Stimulated activated CD4-positive, alpha-beta T cell treated with anti-CD3 and anti-CD28 coated beads, Interleukin-1b, Interleukin-23, amount 100 ng/mL, for 48 hours (primary cell): ENCODE measurements at places on chromosomes 2 and 18.

- DNase-seq = no peak
Measured at GRCh38 chr2:26901326-26902183, 53.6 kb downstream of the DPYSL5 start.

DNA sequence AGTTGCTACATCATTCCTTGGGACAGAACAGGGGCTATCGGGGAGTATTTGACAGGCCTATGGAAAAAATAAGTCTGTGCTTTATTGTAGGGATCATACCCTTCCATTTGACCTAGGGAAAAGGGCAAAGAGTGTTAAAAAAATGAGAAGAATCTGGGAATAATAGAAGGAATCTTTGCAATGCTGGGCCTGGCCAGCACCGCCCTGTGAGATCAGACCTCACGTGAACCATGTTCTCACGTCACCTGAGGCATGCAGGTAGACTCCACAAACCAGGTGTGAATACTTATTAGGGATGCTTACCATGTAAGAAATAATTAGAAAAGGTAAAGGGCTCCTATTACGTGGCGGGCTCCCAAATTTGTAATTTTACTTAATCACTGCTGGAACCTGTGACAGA, 177.5 kb upstream of the GATA6 start:
- DNase-seq = no peak

GRCh38 chr18:46155641-46156051, 51.5 kb downstream of the HAUS1 start:
- DNase-seq = peak; percentile 47

DNA sequence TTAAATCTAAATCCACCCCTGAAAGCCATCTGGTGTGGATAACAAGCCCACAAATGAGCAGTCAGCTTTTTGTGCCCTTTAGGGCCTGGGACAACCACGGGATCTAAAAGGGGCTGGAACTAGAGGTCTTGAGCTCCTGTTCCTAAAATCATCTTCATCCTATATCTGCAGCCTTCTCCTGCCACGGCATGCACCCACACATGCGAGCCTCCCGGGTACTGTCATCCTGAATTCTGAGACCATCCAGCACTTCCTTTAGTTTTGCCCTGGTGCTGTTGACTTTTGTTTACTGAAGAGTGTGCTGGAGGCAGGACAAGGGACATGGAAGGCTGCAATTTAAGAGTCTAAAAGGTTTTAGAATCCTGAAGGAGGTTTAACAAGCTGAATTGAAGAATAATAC, 183.2 kb downstream of the FAM210A start:
- DNase-seq = no peak

DNA sequence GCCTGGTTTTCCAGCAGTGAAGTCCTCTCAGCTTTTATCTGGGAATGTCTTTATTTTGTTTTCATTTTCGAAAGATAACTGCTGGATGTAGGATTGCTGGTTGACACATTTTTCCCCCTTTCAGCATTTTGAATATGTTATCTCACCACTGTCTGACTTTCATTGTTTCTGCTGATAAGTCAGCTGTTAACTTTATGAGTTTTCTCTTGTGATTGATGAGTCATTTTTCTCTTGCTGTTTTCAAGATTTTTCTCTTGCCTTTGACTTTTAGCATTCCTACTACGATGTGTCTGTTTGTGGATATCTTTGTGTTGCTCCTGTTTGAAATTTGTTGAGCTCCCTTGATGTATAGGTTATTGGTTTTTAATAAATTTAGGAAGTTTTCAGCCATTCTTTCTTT, 85.5 kb downstream of the AGPS start:
- DNase-seq = no peak

DNA sequence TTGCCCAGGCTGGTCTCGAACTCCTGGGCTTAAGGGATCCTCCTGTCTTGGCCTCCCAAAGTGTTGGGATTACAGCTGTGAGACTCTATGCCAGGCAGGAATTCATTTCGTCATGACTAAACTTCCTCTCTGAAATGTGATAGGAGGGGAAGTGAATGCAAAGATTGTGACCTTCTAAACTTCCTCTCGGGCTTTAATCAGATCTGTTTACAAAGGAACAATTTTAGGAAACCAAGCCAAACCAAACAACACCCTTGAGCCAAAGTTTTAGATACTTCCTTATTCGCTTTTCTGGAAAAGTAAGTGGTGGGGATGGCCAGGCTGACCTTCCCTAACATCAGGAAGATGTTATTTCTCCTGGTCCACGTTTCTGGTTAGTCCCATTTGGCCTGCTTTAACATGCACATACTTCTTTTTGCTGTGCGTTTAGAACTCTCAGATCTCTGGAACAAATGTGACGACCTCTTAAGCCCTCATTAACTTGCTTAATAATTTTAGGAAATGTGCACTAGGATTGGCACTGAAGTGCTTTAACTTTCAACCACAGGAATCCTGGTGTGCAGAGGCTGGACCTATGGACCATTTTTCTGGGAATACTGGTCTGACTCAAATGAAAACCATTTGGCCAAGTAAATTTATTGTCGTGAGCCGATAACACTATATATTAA, 33.2 kb upstream of the YES1 start:
- no peak for DNase-seq

DNA sequence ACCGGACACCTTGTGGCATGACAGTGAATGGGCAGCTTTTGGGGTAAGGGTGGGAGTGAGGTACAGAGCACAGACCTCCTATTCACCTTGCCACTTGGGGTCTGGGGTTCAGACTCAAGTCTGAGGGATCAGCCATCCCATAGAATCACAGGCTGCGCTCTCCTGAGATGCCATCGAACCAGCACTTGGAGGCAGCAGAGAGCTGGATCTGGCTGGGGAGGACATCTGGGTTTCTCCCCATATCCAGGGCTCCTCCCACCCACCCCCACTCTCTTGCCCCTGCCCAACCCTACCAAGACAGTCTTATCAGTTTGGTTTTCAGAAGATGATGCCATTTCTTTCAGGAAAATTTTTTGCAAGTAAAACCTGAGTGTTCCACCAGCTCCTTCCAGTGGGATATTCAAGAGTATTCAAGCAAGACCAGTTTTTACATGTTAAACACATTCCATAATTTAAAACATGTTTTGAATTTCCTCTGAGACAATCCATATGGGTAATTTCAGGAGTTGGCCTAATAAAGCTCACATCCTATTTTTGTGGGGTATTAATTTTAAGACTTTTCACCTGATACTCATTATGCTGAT, 29.2 kb upstream of the TEX44 start:
- peak; percentile 56 for DNase-seq

DNA sequence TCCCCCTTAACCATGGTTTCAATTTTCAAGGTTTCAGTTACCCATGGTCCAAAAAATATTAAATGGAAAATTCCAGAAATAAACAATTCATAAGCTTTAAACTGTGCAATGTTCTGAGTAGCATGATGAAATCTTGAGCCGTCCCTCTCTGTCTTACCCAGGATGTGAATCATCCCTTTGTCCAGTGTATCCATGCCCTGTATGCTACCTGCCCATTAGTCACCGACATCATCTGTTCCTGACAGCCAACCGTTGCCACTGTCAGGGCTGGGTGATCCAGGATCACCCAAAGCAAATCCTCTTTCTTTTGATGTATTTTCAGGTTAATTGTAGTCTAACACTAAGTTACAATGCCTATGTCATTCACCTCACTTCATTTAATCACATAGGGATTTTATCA, 15.7 kb upstream of the OLA1 start:
- no peak for DNase-seq

DNA sequence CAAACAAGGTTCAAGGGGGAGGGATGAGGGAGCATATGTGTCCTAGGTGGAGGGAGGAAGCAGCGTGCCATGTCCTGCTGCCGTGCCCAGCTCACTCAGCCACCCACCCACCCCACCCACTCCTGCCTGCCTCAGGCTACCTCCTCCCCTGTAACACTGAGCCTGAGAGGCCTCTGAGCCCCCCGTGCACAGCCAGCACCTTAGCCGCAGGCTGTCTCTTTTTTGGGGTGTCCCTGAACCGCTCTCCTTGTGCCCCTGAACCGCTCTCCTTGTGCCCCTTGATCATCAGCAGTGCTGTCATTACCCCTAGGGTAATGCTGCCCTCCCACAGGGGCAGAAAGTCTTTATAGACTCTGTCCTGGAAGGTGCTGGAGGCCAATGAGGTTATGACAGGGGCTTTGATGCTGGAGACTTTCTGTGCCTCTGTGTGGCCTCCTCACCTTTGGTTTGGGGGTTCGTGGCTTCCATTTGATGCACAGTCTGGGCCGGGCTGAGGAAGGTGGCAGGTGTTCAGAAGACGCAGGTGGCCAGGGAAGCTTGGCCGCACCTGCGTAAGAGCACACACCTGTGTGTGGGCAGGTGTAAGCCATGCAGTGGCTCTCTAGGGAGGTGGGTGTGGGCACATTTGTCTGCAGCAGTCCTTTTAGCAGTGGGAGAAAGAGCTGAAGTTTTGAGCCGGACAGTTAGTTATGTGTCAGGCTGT, 140.0 kb downstream of the SEPTIN10 start:
- no peak for DNase-seq

DNA sequence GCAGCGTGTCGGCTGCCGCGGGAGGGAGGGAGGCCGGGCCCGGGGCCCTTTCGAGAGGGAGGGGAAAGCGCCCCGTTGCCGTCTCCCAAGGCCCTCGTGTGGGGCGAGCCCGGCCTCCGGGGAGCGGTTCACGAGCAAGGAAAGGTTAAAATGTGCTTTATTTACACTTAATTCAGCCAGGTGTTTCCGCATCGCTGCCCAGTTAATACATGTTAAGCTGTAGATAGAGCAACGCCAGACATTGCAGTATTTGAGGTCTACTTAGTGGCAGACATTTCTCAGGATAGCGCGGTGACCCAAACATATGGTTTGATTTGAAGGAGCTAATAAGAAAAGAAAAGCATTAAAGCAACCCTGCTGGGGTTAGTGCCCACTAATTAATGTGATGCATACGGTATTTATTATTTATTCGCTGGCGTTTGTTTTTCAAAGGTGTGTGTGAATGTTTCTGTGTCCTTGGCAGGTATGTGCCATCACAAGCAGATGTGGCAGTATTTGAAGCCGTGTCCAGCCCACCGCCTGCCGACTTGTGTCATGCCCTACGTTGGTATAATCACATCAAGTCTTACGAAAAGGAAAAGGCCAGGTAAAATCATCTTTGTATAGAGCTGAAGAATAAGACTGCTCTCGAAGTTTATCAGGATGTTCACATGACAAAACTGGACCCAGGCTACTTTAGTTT, 571 bp downstream of the EEF1B2 start:
- DNase-seq = peak; percentile 7

DNA sequence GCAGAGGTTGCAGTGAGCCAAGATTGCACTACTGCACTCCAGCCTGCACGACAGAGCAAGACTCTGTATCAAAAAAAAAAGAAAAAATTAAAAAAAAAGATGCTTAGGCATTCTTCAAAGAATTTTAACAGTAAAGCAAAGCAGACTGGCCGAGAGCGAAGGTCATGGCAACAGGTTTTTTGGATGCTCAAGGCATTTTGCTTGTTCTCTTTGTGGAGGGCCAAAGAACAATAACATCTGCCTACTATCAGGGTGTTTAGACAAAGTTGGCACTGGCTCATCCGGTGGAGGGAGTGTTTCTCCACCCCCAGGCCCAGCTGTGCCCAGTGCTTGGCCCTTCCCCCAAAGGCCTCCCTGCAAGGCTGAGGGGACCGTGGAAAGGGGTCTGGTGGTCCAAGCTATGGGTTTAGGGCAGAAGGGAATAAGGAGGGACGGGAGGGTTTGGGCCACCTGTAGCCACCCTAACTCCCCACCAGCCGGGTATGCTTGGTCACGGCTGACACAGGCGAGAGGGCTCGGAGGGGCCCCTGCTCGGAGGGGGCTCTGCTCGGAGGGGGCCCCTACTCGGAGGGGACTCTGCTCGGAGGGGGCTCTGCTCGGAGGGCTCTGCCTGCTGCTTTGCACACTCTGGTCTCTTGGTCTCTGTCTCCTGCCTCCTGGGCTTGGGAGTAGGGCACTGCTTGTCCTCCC, 26.7 kb upstream of the ALLC start:
- no peak for DNase-seq

GRCh38 chr18:10310626-10311025, 143.8 kb upstream of the APCDD1 start:
- no peak for DNase-seq

- DNase-seq = no peak
Measured at GRCh38 chr2:33406622-33407021, 69.8 kb upstream of the RASGRP3 start.

DNA sequence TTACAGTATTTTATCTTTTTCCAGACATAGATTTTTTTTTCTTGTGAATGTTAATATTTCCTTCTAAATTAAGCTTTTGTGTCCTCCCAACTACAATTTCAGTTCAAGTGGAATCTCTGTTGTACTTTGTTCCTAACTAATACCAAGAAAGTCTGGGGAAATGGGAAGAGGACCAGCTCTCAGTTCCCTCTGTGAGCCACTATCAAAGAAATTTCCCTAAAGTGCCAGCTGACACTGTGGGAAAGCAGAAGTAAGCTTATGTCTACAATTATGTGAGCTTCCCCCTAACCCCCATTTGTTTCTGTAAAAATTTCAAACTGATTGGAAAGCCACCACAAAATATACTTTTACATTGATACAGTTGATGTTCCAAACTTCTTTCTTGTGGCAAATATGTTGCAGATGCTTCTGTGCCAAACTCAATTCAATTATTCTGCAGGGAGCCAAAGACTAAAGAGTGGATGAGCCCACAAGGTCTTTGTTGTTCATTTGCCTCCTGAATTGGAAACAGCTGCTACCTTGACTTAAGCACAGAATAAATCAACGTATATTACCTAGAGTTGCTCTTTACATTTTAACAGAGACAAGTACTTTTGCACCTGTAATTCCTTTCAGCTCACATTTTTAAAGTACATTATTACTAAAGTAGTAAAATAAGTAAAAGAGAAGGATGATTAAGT, 306.6 kb downstream of the PTH2R start:
- no peak for DNase-seq

DNA sequence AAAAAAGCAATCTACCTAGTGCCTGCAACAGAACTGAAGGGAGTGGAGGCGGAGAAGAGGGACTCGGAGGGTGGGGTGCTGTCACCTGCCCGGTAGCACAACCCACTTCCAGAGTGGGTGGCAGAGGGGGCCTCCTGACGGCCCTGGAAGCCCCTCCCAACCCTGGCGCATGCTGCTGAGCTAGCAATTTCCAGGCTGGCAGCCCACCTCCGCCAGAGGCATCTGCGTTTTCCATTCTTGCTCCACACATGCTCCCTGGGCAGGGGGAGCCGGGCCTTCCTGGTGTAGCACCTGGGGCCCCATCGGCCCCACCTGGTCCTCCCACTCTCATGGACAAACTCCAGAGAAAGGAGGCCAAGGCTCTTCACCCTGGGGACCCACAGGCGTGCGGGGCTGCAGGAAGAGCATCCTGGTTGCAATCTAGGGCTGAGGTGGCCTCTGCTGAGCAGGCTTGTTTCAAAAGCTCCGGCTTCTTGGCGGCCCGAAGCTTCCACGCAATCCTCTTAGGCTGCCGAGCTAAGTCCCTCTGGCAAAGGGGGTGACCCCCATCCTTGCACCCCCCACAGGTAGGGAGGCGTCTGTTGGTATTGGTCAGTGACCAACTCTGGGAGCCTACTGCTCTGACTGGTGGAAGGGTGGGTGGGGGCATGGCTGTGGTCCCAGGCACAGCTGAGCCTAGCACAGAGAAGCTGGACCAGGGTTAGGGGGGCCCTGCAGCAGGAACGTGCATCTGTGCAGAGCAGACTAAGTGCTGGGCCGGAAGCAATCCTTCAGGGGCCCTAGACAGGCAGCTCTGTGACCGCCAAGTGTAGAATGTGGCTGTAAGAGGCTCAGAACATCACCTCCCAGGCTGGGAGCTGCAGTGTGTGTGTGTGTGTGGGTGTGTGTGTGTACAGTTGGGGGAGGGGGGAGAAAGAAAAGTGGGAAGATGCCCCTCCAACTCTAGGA, 2.6 kb downstream of the HS6ST1 start:
- DNase-seq = no peak

- DNase-seq = no peak
Measured at GRCh38 chr2:117875786-117876185, 61.3 kb downstream of the DDX18 start.
